ENCODE measurements at places on chromosomes 7 and 10.

GRCh38 chr7:77528368-77528767, 8.7 kb upstream of the PTPN12 start:
- no peak for DNase-seq

- DNase-seq, result no peak
Measured at GRCh38 chr7:83005410-83005809, 157.3 kb downstream of the PCLO start.

- DNase-seq, result no peak
Measured at GRCh38 chr7:120363414-120363813, 90.4 kb downstream of the KCND2 start.

GRCh38 chr7:2055956-2056355, 176.8 kb downstream of the MAD1L1 start:
- no peak for DNase-seq

DNA sequence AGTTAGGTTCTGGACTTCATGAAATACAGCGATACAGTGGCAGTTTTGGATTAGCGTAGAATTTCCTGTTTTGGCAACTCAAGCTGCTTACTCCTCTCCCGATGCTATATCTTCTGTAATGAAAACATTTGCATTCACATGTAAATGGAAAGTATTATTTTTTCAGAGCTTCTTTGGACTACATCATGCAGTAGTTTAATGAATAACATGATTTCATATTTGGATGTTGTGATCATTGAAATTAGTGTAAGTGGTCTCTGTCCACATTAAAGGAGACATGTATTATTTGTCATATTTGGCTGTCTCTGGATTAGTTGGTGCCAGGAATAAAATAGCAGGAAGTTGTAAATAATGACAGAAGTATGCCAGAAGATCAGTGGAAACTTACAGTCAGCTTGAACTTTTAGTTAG, 331.6 kb downstream of the GFRA1 start:
- DNase-seq, result no peak

- no peak for DNase-seq
Measured at GRCh38 chr10:103752680-103753248, 102.6 kb downstream of the SH3PXD2A start.

GRCh38 chr7:131844369-131844768, 287.9 kb upstream of the PODXL start:
- DNase-seq, result no peak

DNA sequence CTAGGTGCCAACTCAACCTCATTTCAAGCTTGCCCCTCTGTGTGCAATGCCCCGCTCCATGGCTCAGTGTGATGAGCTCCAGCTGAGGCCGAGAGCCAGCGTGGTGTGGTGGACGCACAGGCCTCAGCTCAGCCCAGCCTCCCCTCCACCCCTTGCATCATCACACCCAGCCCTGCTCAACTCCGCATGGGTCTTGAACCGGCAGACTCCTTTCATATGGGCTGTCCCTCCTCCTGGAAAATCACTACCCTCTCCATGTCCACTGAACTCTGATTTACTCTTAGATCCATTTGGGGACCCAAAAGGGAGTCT, 16.6 kb upstream of the SLC18A3 start:
- DNase-seq, result no peak

GRCh38 chr10:72104472-72105097, 16.2 kb upstream of the SPOCK2 start:
- DNase-seq, result no peak

DNA sequence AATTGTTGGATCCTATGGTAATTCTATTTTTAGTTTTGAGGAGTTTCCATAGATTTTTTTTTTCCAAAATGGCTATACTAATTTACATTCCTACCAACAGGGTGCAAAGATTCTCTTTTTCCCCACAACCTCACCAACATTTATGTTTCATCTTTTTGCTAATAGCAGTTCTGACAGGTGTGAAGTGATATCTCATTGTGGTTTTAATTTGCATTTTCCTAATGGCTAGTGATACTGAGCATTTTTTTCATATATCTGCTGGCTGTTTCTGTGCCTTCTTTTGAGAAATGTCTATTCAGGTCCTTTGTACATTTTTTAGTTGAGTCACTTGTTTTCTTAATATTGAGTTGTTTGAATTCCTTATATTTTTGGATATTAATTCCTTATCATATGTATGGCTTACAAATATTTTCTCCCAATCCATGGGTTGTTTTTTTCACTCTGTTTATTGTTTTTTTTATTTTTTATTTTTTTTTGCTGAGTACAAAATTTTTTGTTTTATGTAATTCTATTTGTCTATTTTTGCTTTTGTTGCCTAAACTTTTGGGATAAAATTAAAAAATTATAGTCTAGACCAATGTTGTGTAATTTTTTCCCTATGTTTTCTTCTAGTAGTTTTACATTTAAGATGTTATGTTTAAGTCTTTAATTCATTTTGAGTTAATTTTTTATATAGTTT, 205.9 kb upstream of the ADCY1 start:
- DNase-seq, result no peak

DNA sequence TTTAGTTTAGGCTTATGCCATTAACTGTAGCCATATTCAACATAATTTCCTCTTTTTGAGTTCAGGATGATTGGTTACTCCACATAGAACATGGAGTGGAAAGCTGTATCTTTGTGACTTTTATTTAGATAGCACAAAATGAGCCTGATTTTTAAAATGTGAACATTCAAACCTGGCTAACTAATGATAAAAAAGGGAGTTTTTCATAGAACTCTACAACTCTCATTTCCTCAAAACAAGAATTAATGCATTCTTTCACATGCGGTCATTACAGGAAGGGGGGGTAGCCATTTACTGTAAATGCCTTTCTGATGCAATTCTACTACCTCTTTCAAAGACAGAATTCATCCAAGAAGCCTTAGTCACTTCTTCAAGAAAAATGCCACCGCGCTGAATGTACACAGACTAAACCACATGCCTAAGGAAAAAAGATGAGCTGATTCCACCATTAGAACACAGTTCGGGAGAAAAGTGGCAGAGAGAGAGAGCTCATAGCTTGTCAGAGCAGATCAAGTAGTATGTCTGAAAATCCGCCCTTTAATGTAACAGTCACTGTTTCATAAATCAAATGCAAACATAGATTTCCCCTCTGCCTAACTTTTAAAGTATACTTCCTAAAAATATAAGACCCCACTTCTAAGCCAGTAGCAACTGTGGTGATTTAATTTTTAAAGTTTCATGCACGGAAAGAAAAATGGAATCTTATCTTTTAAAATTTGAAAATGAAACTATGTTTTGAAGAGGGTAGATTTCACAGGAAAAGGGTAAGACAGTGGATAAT, 226.4 kb upstream of the KLF14 start:
- no peak for DNase-seq

DNA sequence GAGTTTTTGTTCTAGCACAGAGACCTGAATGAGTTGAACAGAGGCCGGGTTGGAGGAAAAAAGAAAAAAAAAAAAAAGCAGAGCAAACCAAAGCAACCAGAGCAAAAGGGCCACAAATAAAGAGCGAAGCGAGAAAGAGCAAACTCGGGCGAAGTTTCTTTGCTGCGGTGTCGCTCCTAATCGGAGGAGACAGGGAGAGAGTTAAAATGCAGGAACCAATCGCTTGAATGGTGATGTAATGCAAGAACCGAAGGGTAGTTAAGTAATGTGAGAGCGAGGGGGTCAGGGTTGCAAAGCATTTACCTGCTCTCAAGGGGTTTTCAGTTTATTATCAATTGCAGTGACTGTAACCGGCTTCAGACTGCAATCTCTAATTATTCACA, 271.7 kb downstream of the TRIL start:
- no peak for DNase-seq

DNA sequence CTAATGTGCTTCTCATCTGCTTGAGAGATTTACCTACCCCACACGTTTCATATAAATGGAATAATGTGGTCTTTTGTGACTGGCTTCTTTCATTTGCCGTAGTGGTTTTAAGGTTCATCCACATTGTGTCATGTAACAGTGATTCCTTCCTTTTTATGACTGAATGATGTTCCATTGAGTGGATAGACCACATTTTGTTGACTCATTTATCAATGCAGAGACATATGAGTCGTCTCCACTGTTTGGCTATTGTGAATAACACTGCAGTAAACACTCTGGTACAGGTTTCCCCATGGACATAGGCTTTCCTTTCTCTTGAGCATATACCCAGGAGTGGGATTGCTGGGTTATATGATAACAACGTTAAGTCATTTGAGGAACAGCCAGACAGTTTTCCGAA, 2.0 kb upstream of the AOC1 start:
- DNase-seq, result no peak

DNA sequence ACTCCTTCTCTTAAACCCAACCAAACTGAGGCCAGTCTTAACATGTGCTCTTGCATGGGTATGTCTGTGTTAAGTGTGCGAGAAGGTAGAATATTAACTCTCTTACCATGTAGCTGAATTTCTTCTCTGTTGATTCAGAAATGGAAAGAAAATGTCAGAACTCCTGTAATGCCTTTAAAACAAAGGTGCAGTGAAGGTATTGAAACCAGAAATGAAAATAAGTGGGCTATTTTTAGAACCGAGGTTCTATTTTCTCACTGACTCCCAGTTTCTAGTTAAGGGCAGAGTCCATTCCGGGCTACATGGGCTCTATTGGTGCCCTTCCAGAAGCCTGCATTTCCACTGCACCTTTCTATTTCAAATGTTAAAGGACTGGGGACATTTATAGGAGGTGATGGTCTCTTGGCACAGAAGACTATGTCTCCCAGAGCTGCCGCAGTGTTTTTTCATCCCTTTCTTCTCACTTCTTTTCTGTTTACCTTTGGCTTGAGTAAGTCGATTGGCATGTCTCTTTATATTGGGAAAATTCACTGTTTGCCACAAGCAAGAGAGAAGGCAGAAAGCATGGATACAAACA, 174.9 kb downstream of the LRMDA start:
- DNase-seq, result no peak

- DNase-seq, result no peak
Measured at GRCh38 chr7:100801833-100802568, 25.3 kb downstream of the EPHB4 start.

DNA sequence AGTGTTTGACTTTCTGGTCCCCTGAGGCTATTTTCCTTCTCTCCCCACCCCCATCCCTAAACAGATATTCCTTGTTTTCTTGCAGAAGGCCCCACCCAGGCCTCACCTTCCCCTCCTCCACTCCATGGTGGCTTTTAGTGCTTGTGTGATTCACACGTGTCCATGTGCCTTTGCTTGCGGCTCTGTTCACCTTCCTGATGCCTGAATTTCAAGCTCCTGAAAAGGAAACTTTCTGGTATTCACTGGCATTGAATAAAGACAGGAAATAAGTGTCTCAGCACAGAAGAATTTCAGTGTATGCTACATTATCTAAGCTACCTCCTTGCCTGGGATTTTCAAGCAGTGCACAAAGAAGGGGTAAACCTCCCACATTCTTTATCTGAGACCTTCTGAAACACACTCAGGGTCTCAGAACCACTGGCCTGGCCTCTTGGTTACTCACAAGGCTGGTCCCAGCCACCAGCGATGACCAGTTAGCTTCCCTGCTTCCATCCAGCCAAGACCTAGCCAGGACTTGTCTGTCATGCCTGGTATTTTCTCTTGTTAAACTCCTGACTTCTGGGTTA, 17.2 kb upstream of the UBE2H start:
- no peak for DNase-seq

DNA sequence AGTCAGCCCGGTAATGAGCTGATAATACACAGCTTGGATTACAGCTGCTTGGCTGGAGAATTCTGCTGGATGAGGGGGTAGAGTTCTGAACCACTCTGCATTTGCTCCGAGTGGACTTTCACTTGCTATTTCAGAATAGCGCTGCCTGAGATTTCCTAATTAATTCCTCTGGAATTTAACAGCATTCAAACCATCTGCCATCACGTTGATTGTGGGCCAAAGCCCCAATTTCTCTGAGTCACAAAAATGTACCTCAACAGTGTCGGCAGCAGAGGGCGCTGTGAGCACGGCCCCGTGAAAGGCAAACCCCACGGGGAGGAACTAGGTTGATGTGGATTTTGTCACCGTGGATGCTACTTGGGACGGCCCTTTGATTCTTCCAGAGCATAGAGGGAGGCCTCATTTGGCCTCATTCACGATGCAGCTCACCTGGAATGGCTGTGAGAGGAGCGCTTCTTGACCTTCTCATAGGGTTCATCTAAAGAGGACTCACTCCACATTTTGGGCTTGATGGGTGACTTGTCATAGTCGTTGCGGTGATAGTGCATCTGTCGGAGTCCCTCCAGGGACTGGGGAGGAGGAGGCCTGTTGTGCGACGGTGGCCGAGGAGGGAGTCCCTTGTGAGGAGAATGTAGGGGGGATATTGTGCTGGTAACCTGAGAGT, 73.3 kb downstream of the PRPF18 start:
- DNase-seq, result peak; percentile 78

DNA sequence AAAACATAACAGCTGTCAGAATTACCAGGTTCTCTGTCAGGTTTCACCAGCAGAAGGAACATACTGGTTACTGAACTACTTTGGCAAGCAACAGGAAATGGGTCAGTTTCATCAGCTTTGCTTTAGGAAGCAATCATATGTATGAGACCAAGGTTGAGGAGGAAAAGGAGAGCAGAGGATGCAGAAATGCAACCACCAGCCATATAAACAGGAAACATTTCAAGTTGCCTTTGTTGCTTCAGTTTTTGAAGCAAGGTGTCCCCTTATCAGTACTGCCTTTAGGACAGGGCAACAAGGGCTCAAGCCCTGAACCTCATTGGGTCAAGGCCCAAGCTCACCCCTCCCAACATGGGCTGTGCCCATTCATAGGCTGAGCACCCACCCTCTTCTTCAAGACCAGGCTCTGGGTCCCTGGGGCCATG, 10.2 kb downstream of the HIPK2 start:
- no peak for DNase-seq

Data from left forelimb (tissue), 1 donor.